ENCODE measurements at places on chromosomes 3 and 15.
A peak's percentile ranks its signal among the peaks of the same experiment; 100 is the strongest.

- no peak for DNase-seq
Measured at GRCh38 chr3:171845481-171846284, 2.5 kb downstream of the TMEM212 start.

GRCh38 chr3:107218864-107219269, 158.4 kb upstream of the CCDC54 start:
- DNase-seq: no peak

DNA sequence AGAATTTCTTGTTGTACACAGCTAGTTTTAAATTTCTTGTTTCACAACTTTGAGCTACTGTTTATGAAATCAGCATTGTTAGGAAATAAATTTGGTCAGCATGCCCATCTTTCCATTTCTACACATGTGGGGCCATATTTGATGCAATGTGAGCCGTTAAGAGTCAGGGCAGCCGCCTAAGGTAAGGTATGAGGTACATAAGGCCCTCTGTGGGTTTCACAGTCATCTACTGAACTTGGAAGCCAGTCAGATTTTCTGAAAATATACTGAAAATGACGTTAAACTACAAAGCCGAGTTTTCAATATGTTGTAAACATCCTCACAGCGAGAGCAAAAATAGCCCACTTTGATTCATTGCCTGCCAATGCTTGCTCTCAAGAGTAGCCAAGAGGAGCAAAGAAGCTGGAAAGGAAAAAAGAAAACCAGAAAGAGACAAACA, 94.7 kb upstream of the PDZRN3 start:
- no peak for DNase-seq

DNA sequence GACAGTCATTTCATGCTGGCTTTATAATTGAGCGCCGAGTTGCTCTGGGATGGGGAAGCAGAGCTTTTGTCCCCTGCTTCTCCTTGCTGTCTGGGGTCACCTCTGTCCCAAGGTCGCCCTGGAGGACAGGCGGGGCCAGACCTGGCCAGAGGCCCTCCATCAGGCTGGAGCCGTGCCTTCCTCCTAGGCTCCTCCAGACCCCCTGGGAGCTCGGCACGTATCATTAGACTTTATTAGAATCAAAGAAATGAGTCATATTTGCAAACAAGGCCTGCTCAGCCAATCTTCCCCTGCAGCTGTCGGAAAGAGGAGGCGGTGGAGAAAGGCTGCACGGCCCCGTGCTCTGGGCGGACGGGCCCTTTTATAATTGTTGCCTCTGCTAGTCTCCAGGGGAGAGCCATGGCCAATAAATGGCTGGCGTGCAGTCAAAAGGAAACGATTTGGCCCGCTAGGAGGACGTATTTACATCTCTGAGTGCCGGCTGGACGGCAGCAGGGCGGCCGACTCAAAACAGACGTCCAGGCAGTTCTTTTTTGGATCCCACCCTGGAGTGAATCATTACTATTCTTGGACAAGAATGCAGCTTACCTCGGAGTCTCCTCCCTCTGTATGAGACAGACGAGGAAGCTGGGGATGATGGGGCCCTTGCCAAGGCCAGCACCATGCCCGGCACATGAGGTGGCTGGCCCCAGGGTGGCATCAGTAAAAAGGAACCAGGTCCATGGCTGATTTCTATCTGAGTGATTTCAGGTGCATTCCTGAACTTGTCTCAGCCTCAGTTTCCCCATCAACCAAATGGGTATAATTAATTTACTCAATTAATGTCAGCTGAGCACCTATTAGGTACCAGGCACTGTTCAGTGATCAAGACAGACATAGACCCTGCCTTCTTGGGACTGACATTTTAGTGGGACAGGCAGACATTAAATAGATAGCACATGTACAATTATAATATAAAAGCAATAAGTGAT, 50.6 kb downstream of the SLC6A6 start:
- no peak for DNase-seq

DNA sequence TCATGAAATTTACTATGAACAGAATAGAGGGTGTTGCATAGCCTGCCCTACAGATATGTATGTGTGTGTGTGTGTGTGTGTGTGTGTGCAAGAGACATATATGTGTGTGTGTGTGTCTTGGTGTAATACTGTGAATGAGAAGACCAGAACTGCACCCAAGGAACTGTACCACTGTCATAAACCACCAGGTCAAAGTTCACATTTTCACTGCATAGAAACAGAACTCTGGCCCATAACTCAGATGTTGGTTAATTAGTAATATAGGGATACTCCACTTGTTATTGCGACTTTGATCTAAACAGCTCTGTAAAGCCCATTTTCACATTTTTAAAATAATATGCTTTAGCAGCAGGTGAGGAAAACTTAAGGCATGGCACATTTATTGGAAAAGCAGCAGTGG, 111.8 kb downstream of the IGF2BP2 start:
- DNase-seq: no peak

DNA sequence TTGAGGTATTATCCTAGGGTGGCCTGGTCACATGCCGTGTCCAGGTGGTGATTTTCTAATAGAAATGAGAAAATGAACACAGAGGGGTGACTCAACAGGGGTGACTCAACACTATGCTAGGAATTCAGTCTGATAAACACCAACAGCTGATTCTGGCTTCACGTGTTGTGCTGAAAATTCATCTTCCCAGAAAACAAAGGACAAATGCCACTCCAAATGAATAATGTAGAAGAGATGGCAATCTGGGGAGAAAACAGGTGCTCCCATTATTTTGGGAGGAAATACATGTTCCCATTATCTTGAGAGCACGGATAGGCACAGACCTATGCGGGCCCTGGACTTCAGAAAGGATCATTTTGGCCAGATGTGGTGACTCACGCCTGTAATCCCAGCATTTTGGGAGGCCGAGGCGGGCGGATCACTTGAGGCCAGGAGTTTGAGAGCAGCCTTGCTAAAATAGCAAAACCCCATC, 101.2 kb upstream of the MEX3B start:
- peak; percentile 68 for DNase-seq

DNA sequence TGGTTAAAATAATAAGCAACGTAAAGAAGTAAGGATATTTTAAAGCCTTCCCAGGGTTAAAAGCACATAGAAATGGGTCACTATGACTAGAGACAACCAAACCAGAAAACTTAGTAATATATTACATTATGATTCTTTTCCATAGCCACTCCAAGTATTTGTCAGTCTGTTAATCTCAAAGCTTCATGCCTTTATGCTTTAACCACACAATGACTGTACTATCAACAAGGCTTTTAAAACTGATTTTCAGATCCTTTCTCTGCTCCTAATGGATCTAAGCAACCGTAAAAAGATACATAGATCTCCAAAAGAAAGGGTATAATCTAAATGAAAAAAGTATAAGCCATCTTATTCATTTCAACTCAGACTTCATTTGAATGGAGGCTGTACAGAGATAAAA, 14.4 kb downstream of the SECISBP2L start:
- DNase-seq: no peak

DNA sequence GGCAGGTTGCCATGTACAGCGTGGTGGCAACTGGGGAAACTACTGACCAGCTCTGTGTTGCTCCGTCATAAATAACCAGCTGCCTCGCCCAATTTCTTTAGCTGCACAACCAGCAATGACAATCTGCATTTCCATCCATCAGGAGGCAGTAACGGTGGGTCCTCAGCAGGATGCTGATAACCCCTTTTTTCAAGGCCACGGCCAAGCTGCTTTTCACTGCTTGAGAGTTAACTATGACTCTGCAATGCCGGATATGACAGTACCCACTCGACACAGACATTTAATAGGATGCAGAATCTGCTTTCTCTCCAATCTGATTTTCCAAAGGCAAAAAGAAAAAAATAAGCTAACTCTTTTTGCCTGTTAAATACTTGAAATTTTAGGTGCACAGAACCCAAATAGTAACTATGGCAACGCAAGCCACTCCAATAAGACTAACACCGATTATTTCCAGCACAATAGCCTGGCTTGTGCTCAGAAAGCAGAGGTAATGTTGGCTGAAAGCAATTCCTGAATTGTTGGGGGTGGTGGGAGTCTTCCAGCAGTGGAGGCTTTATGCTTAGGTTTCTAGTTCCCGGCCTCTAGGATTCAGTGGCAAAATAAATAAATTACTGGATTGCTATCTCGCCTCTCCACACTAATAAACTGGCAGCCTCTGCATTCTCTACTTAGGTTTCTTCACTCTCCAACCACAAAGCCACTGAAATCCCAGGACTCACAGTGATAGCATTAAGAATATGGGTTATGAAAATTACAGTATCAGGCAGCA, 31.2 kb upstream of the SRGAP3 start:
- DNase-seq: no peak

- DNase-seq: no peak
Measured at GRCh38 chr15:27454281-27455075, 483.5 kb downstream of the GABRG3 start.

GRCh38 chr15:62124176-62124972, 40.7 kb downstream of the C2CD4B start:
- DNase-seq: no peak

DNA sequence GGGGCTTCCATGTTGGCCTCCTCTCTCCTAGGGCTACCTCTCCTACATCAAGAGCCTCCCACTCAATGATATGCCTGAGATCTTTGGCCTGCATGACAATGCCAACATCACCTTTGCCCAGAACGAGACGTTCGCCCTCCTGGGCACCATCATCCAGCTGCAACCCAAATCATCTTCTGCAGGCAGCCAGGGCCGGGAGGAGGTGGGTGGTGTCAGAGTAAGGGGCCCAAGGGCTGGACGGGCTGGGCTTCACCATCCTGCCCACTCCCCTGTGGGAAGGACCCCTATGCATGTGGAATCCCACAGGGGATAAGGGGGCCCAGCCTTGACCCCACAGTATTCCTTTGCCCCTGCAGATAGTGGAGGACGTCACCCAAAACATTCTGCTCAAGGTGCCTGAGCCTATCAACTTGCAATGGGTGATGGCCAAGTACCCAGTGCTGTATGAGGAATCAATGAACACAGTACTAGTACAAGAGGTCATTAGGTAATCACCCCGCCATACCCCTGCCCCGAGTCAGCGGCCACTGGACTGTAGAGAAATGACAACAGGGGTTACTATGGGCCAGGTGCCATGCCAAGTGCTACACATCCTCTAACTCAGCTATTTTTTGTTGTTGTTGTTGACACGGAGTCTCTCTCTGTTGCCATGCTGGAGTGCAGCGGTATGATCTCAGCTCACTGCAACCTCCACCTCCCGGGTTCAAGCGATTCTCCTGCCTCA, 47.1 kb downstream of the SEMA3G start:
- no peak for DNase-seq

DNA sequence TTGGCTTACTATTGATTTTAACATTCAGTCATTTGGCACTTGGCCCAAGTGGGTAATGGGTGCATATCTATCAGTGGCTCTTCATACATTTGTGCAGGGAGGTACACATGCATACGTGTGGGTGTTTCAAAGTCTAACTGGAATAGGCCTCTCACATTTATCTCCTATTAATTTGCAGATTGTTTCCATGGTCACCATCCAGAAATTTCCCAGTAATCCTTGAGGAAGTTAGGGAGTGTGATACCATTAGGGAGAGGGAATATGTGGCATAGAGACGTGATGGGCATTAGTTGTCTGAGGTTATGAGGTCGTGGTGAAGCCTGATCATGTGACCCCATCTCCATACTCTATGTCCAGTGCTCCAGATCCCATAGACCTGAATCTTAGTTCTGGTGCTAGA, 102.8 kb downstream of the LPP start:
- no peak for DNase-seq

GRCh38 chr15:49063402-49064280, 17.4 kb upstream of the SECISBP2L start:
- DNase-seq: no peak

DNA sequence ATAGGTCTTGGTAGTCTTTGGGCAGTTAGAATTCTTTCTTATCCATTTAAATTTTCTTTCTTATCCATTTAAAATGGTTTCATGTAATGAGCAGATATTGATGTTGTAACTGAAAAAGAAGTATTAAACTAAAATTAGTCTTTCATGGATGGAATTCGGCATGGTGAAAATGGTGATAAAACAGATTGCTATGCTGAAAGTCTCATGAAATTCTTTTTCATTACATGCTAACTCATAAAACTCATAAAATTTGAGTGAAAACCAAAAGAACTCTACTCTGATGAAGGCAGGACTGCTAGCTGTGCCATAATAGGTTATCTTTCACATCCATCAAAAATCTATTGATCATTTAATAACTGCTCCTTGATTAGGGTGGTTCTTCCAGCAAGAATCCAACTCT, 3.9 kb upstream of the CD96 start:
- DNase-seq: no peak

- no peak for DNase-seq
Measured at GRCh38 chr15:70149667-70150404, 52.1 kb upstream of the TLE3 start.

GRCh38 chr3:48088056-48088748, 72.0 kb upstream of the MAP4 start:
- no peak for DNase-seq

GRCh38 chr15:59203008-59203407, 3.6 kb upstream of the LDHAL6B start:
- DNase-seq: no peak

DNA sequence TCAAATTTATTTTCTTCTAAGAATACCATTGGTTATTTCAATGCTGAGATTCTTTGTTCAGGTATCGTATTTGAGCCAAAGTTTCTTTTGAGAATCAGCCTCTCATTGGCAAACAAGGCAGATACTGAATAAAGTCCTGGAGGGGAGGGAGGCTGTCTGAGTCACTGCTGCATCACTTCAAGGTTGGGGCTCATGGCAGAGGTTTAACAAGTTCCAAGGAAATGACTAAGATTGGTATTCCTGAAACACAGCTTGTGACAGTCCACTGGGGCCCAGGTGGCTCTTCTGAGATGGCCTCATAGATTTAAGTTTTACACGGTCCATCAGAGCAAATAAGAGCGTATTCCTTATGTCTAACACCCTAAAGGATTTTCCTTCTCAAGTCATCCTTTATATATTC, 213.8 kb upstream of the STAC start:
- DNase-seq: peak; percentile 89

DNA sequence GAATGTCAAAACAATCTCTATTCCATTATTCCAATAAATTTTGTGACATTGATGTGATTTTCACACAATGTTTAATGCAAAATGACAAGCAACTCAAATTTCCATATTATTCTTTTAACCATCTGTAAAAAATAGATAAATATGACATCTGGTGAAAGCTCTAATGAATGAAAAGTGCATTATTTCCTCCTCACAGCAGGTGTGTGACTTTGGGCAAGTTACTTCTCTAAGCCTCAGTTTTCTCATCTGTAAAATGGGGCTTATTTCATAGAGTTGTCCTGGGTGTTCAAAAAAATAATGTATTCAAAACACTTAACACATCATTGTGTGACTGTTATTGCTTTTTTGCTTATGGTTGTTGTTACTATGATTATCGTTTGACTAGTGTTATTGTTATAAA, 70.4 kb downstream of the THBS1 start:
- no peak for DNase-seq

DNA sequence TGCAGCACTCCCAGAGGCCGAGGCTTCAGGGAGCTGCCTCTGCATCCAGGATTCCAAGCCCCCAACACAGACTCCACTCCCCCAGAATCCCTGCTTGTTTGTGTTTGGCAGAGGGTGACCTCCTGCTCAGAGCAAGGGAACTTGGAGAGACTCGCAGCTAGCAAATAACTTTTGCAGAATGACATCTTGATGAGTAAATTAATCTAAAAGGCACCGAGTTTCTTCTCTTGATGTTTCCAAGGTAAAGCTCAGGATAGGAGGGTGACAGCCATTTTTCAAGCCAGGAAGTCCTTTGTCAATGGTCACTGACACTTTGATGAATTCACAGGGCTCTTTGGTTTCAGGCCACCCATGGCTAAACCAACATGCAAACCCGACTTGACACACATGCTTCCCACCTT, 523.0 kb downstream of the NTRK3 start:
- DNase-seq: no peak
